ENCODE measurements at places on chromosomes 6 and 20.

DNA sequence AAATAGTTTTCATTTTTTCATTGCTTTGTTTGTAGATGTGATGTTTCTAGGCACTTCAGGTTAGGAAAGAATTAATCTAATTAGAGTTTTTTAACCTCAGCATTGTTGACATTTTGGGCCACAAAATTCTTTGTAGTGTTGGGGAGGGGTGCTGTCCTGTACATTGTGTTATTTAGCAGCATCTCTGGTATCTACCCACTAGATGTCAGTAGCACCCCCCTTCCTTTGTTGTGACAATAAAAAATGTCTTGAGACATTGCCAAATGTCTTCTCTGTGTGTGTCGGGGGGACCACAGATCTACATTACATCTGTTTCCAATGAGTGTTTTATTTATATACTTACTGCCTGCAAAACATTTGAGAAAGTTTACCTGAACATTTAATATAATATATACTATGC, 45.6 kb downstream of the EYA4 start:
- no peak for DNase-seq

DNA sequence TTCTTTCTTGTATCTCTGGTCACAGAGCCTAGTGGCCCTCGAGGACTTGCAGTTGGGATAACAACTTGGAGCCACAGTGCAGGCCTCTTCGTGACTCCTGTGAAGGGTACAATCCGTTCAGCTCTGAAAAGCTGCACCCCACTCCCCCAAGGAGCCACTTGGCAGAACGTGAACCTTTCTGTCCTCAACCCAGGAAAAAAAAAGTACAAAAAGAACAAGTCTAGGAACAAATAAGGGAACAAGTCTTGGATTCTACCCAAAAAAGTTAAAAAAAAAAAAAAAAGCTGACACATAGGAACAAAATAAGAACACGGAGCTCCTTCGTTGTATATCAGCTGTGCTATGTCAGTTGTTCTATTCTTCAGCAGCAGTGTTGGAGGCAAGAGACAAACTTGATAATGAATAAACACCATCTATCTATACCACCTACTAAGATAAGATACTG, 77.9 kb upstream of the TULP1 start:
- DNase-seq: peak; percentile 82

DNA sequence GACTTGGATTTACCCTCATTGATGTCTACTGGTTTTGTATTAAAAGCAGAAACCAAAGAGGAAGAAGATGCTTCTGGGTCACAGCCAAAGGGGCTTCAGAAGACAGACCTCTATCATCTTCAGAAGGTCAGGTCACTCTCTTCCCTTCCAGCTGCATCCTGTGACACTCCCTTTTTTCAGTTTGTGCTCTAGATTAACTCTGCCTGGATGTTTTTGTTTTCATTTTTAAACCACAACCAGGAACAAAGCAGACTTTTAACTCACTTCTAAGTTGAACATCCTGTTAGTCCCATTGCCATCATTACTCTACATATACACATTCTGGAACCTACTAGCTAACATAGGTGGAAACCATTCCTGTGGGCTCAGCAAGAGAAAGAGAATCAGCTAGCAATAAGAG, 45.2 kb downstream of the AKIRIN2 start:
- DNase-seq: peak; percentile 6

GRCh38 chr20:52150440-52151258, 40.9 kb downstream of the ZFP64 start:
- DNase-seq: peak; percentile 68

DNA sequence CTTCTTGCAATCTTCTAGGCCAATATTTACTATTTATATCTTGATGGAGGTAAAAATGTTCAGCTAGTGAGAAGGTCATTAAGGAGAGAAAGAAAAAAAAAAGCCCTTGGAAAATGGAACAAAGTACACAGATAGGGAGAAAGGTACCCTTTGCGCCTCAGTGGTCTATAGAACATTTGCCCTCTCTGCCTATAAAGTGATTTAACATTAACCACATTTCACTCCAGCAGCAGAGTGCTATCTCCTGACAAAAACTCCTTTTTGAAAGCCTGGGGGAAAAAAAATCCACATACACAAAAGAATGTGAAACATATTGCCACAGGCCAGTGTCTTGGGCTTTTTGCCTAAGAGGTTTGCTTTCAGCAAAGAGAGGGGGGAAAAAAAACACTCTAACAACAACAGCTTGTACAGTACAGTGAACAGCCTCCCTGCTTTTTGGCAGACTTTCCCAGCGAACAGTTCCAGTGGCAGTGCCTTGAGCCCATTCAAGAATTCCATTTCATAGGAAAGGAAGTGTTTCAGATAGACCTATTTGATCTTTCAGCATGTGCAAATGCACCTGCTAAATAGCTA, 695 bp downstream of the ARHGAP18 start:
- peak; percentile 92 for DNase-seq

DNA sequence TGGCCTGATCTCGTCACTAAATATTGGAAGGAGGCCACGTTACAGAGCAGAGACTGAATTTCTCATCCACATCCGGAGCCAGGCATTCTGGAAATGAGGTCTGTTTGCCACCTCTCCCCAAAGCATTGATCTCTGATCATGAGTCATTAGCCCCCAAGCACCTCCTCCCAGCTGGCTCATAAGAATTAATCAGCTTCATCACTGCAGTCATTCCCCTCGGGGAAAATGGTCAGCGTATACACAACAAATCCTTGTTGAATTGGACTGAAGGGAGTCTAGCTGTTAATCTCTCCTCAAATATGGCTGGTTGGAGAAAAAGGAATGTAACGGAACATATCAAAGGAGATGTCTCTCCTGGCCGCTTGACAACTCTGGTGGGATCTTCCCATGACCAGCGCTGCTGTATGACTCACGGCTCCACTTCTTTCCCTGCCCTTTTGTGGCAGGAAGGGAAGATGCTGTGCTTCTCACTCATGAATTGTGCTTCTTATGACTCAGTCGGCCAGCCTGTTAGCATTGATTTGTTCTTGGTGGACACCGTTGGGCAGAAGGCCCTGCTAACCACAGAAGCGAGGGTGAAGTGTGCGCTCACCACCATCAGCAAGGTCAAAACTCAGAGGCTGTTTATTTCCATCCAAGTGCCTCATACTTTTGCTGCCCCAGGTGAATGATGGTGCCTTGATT, 76.7 kb downstream of the RNF182 start:
- DNase-seq: no peak

DNA sequence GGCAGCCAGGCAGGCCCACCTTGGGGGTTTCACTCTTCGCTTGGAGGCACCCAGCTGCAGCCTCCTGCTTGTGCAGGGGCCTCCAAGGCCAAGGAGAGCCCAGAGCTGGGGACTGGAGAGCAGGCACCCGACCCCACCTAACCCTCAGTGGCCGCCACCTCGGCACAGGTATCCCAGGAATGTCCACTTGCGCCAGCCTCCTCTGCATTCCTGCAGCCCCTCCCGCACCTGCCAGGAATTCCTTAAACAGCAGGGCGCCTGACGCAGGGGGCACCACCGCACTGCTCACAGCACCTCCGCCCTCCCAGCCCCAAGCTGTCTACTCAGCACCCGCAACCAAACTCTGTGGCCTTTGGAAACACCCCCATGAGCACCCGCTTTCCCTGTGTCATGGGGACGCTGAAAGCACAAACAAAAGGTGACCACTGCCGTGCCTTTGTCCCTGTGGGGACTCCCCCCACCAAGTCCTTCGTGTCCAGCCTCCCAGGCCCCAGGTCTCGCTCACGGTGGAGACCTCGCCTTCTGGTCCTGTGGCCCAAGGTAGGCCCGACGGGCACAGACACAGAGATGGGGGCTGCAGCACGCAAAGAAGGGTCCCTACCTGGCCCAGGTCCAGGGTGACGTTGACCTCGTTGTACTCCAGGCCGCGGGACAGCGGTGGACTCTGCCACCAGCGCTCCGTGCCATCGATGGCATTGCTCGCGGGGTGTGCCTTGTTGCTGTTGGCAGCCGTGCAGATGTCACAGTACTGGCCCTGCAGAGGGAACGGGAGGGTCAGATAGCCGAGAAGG, 5.1 kb downstream of the LAMA5 start:
- peak; percentile 43 for DNase-seq

- DNase-seq: no peak
These were observed 46.4 kb upstream of the DST start for GRCh38 chr6:56689114-56689513.

DNA sequence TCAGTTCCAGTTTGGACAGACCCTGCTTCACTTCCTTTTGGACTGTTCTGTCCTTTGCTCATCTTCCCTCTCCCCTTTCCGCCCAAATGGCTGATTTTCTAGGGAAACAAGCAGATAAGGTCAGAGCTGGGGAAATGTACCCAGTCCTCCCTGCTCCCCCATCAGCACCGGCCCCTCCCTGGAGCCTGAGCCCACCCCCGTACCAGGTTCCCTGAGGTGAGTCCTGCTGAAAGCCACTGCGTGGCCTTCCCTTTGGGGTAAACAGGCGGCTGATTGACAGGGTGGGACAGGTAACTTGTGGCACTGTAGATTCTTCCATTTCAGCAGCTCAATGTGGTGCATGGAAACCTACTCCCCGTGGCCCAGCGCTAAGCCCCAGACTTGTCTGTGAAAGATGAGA, 70.5 kb downstream of the NPEPL1 start:
- DNase-seq: no peak

DNA sequence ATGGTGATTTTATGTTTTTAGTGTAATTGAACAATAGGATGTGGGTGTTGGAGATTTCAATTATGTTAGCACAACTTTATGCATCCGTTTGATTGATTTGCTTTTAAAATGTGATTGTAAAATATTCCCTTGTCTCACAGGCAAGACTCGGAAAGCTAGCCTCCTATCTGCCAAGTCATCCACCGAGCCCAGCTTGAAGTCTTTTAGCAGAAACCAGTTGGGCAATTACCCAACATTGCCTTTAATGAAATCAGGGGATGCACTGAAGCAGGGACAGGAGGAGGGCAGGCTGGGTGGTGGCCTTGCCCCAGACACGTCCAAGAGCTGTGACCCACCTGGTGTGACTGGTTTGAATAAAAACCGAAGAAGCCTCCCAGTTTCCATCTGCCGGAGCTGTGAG, 200.9 kb downstream of the SASH1 start:
- no peak for DNase-seq

GRCh38 chr6:135782546-135782945, 69.0 kb upstream of the PDE7B start:
- DNase-seq: no peak

DNA sequence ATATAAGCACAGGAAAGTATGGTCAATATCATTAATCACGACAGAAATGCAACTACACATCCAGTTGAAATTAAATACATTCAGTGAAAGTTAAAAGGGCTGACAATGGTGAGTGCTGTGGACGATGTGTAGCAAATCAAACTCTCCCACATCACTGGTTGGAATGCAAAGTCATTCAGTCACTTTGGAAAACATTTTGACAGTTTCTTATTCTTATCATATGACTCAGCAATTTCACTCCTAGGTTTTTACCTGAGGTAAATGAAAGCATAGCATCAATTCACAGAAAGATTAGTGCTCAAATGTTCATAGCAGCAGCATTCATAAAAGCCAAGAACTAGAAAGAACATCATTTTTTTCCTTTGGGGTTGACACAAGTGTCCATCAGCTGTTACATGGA, 28.6 kb upstream of the SAMD5 start:
- no peak for DNase-seq

GRCh38 chr20:45055056-45055455, 45.9 kb downstream of the KCNS1 start:
- no peak for DNase-seq

DNA sequence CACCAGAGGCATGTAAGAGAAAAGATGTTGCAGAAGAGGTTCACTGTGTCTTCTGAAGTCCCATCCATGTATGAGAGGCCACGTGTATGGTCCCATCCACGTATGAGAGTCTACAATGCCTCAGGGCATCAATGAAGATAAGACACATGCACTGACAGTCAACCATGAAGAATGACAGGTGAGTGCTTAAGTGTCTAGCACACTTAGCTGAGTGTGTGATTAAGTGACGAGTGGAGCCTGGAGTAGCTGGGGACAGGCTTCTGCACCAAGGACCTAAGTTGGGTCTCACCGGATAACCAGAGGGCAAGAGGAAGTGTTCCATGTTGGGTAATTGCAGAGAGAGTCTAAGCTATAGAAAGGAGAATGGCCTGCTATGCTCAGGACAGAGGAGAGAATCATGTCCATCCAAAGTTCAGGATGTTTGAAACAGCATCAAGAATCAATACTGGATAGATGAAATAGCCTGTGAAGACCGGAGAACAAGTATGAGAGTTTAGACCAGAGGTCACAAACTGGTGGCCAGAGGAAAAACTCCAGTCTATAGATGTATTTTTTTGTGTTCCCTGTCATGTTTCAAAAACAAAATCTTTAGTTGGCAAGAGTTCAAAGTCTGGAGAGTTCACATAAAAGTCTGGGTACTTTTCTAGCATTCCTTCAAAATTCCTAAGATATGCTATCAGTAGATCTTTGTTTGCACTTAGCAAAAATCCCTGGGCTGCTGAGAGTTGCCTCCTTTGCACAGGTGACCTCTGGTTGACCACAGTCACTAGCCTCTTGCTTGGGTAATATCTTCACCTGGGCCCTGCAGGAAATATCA, 165.8 kb downstream of the KIF16B start:
- no peak for DNase-seq

DNA sequence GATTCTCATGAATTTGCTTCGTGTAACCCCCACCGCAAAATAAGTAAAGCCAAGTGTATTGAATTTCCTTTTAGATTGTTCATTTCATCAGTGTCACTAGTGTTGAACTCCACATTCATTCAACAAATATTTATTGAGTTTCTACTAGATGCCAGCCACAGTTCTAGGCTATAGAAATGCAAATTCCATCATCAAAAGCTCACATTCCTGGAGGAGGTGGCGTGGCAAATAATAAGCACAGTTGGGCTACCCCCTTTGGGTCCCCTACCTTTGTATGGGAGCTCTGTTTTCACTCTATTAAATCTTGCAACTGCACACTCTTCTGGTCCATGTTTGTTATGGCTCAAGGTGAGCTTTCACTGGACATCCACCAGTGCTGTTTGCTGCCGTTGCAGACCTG, 12.7 kb upstream of the ME1 start:
- DNase-seq: no peak

- DNase-seq: no peak
These were observed 151.2 kb downstream of the UNC5CL start for GRCh38 chr6:40887792-40888340.

GRCh38 chr6:40148882-40149573, 214.8 kb upstream of the MOCS1 start:
- DNase-seq: no peak

DNA sequence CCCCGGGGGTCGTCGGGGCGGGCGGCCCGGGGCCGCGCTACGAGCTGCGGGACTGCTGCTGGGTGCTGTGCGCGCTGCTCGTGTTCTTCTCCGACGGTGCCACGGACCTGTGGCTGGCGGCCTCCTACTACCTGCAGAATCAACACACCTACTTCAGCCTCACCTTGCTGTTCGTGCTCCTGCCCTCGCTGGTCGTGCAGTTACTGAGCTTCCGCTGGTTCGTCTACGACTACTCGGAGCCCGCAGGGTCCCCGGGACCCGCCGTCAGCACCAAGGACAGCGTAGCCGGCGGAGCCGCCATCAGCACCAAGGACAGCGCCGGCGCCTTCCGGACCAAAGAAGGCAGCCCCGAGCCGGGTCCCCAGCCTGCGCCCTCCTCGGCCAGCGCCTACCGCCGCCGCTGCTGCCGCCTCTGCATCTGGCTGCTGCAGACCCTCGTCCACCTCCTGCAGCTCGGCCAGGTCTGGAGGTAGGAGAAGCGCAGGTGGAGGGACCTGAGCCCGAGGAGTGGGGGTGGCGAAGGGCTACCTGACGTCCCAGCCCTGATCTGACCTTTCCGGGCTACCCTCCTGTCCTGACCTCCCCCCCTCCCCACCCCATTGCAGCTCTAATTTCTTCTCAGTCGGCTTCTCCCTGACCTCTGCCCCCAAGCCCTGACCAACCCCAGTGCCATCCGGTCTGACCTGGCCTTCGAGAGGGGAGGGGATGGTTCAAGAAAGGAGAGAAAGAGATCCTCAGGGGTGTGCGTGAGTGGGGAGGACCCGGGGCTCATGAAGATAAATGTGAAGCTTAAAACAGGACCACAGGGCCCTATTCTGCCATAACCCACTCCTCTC, 558 bp downstream of the XKR7 start:
- peak; percentile 76 for DNase-seq

Data from cardiac muscle cell (in vitro differentiated cells and primary cell).